ENCODE measurements at places on chromosomes 3 and 15. TPM values are rescaled to one million over a fixed set of nuclear protein-coding genes. Genes with fewer than 3 reads are reported as not detected.

- peak; percentile 35 for DNase-seq
Observed at GRCh38 chr3:138493804-138494606, 59.6 kb downstream of the ESYT3 start.

DNA sequence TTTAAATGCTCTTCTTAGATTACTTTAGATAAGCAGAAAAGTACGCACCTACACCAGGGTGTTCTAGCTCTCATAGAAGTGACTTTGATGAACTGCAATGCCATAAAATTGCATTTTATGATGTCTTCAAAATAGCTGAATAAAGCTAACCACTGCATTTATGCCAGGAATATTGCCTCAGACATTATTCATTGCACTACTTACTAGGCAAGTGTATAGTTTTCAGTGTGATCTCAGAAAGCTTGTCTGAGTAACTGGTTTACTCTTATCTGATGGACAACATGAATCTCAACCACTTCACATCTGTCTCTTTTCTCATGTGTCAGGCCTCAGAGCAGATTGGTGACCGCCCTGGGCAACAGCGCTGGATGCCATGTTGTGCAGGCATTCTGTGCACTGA lies 119.3 kb upstream of the SLC2A2 start:
- no peak for DNase-seq

GRCh38 chr3:134722969-134723368 lies 72.1 kb upstream of the EPHB1 start:
- DNase-seq: no peak

DNA sequence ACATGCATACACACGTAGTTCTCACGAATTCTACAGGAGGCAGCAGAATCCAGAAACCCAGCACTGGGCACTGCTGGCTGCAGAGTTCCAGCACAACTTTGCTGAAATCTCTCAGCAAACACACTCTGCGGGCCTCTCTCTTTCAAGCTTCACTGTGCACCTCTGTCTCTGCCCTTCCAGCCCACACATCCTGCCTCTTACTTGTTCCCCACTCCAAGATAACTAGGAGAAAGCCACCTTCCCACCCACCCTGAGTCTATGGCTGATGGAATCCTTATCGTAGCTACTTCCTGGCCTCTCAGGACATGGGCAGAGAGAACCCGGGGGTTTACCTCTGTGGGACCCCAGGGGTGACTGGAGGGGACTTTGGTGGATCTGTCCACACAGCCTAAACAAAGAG lies 11.9 kb downstream of the ANP32A start:
- DNase-seq: no peak

IQCF5 gene
- not detected for total RNA-seq

KY gene
- total RNA-seq: under 0.01 TPM

MORC1 gene
- not detected for total RNA-seq

- DNase-seq: no peak
Observed at GRCh38 chr3:150041877-150042276, 71.2 kb upstream of the PFN2 start.

GRCh38 chr15:22980189-22981050 lies at the start of gene CYFIP1:
TSS of gene CYFIP1 (minus strand) at chr15:22980368. CDS start at chr15:22947285, 33,083 bp downstream.
- no peak for DNase-seq

GRCh38 chr3:73298243-73299183 lies 237.1 kb downstream of the EBLN2 start:
- no peak for DNase-seq

- DNase-seq: no peak
Observed at GRCh38 chr3:171970301-171970788, 69.0 kb upstream of the FNDC3B start.

ZBBX gene
- total RNA-seq: not detected

DNA sequence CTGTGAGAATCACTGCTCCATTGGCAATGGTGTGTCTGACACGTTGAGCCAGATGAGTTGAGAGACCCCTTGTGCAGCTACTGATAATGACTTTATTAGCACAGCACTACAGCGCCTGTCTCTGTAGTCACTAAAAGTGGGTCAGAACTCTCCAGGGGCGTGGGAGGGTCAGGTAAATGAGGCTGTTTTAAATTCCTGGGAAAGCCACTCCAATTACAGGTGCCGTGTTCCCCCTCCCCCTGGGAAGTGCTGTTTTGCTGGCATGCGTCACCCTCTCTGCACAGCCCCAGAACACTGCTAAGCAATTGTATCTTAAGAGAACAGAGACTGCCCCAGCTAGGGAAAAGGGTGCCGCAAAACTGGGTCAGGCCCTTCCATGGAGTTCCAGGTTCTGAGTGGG lies 21.5 kb upstream of the CPNE9 start:
- DNase-seq: no peak

GRCh38 chr15:68794863-68795262 lies 25.8 kb downstream of the ANP32A start:
- no peak for DNase-seq

PIERCE2 gene
- 1.4 TPM for total RNA-seq

DNA sequence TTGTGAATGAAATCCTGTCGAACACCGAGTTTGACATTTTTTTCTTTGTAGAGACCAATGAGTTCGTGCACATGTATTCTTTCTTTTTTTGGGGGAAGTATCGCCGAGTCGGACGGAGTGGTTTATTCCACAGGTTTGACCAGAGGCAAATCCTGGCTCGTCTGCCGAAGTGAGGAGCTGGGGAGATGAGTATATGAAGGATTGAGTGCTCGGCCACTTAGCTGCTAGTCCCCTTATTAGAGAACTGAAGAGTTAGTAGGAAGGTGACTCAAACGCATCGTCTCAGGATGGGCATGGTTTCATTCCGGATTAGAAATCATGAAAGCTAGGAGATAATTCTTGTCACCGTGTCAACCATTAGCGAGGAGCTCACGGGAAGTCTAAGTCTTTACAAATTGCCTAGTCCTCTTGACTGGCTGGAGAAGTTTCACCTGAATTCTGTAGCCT lies 154.7 kb upstream of the GOLIM4 start:
- DNase-seq: no peak

DNA sequence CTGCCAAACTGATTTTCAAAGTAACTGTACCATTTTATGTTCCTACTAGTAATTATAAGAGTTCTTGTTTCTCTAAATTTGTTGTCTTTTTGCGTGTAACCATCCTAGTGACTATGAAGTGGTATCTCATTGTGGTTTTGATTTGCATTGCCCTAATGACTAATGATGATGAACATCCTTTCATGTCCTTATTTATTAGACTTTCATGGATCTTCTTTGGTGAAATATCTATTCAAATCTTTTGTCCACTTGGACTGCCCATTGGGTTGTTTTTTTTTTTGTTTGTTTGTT lies 3.6 kb downstream of the OXSR1 start:
- no peak for DNase-seq

GRCh38 chr15:48250640-48251076 lies 44.6 kb downstream of the SLC12A1 start:
- peak; percentile 30 for DNase-seq

GRCh38 chr15:75090388-75090734 lies 67.0 kb downstream of the PPCDC start:
- no peak for DNase-seq

DNA sequence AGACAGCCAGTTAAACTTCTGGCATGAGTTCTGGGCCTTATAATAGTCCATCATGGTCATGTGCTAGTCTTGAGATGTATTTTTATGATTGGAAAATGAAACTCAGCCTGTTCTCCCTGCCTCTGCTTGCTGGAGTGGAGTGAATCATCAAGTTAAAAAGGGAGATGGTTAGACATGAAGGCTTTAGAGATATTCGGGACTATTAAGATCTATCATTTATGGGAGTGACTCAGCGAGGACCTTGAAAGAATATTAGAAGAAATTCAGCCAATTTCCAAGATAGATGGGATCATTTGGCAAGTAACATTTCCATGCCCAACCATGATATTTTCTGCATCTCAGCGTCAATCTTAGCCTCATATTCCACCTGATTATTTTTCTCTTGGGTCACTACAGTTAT lies 79.8 kb downstream of the AGBL1 start:
- DNase-seq: no peak

DNA sequence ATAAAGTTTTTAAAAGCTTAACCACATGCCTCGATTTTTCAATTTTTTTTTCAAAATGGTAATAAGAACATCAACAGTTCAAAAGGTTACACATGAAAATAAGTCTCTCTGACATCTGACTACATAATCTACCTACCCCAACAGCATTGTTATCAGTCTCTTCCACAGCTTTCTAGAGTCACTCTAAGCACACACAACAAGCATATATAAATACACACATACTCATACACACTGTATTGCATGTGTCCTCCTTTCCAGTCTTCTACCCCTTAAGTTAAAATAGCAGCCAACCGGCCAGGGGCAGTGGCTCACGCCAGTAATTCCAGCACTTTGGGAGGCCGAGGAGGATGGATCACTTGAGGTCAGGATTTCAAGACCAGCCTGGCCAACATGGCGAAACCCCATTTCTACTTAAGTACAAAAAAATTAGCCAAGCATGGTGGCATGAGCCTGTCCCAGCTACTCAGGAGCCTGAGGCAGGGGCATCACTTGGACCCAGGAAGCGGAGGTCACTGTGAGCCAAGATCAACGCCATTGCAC lies 12.2 kb downstream of the TBL1XR1 start:
- DNase-seq: no peak

CAND2 gene
- total RNA-seq: 5.9 TPM

DNA sequence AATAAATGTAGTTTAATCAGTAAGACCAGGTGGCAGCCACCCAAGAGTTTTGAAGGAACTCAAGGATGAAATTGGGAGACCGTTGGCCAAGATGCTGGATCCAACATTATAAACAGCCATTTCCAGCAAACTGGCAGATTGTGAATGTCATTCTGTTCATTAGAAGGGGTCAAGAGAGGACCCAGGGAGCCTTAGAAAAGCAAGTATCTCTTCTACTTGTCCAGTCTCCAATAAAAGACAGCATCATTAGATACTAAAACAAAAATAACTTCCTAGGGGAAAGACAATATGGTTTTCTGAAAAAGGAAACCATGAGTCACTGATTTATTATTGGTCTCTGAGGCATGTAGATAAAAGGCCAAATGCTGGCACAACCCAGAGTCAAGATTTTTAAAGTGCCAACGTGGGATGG lies 67.9 kb downstream of the GADL1 start:
- no peak for DNase-seq

- no peak for DNase-seq
Observed at GRCh38 chr3:32391643-32392535, at the start of gene CMTM7. TSS of gene CMTM7 (plus strand) at chr3:32391853. CDS start at chr3:32391907, 54 bp downstream.

- DNase-seq: no peak
Observed at GRCh38 chr3:176354843-176355242, 842.4 kb downstream of the TBL1XR1 start.

UBL7 gene
- 57.8 TPM for total RNA-seq

- no peak for DNase-seq
Observed at GRCh38 chr3:85148036-85148435, 189.2 kb downstream of the CADM2 start.

GRCh38 chr15:84937144-84937543 lies 44.5 kb upstream of the PDE8A start:
- no peak for DNase-seq

DNA sequence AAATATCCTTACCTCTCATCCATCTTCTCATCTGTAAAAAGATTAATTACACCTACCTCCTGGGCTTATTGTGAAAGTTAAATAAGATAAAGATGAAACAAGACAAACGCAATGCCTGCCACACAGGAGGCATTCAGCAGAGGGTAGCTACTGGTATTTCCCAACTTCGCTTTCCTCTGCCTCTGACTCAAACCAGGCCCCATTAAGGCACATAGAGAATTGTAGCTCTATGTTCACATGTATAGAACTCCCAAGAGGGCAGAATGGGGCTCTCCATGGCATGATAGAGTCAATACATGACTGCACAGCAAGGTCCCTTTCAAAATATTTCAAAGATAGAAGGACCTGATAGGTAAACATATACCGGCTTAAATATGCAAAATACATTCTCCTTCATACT lies 1.4 kb downstream of the LYSMD2 start:
- no peak for DNase-seq

DNA sequence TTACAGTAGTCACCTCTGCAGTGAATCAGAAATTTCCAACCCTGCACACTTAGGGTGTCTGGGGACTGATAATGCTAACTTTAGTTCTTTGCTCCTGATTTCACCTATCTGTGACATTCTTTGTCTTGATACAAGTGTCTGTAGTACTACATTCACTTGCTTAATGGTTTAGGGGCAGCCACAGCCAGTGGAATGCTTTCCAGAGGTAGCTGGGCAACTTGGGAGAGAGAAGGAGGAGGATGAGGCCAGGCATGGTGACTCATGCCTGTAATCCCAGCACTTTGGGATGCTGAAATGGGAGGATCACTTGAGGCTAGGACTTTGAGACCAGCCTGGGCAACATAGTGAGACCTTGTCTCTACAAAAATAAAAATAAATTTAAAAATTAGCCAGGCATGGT lies 8.5 kb downstream of the BAHD1 start:
- no peak for DNase-seq

CACNA1D gene
- total RNA-seq: 1.9 TPM

- no peak for DNase-seq
Observed at GRCh38 chr15:74402873-74403587, 30.7 kb downstream of the SEMA7A start.

DNA sequence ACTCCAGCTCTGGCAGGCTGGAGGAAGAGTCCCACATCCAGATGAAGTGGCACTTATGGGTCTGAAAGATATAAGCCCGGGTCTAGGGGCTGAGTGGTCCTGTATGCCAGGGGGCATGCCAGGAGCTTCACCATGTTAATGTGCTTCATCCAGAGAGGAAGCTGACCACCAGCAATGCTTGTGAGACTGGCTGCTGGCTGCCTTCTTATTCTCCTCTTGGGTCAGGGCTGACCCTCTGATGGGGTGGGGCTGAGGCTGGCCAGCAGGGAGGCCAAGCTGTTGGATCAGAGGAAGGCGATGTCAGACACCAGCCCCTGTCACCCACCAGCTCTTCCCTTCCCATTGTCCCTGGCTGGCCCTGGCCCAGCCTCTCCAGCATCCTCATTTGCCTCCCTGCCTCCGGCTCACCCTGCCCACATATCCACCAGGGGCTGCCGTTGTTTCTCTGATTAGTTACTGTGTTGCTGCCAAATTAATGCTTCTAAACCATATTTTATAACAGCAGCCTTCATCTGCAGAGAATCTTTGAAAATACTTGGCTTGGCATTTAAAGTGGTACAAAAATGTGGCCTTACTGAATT lies 20.4 kb upstream of the PSTPIP1 start:
- no peak for DNase-seq

DNA sequence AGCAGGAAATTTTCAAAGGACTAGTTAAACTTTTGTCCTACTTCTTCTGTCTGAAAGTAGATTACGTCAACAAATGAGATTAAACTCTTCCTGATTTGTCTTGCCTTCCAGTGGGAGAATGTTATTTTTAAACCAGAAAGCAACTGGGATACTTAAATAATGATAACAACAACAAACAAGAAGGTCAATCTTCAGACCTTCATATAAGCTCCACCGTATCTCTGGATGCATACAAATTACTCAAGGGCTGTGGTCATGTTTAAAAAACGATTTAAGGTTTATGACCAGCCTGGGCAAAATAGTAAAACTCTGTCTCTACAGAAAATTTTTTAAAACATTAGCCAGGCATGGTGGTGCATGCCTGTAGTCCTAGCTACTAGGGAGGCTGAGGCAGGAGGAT lies 145.3 kb upstream of the NPHP3 start:
- no peak for DNase-seq

ISL2 gene
- 0.69 TPM for total RNA-seq

DNA sequence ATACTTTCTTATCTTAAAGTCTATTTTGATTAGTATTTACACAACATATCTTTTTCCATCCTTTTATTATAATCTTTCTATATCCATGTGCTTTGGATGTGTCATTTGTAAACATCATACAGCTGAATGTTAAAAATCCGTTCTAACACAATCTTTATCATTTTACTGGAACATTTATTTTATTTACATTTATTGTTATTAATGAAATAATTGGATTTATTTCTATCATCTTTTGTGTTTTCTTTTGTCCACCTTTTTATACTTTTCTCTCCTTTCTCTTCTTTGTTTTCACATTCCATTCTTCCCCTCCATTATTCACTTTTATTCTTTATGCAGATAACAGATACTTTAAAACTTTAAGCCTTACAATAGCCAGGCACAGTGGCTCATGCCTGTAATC lies 34.7 kb upstream of the CTDSPL start:
- no peak for DNase-seq
